ENCODE measurements at places on chromosomes 3 and 15.

- DNase-seq, result no peak
These were observed 19.0 kb downstream of the SPATA12 start for GRCh38 chr3:57079474-57079831.

DNA sequence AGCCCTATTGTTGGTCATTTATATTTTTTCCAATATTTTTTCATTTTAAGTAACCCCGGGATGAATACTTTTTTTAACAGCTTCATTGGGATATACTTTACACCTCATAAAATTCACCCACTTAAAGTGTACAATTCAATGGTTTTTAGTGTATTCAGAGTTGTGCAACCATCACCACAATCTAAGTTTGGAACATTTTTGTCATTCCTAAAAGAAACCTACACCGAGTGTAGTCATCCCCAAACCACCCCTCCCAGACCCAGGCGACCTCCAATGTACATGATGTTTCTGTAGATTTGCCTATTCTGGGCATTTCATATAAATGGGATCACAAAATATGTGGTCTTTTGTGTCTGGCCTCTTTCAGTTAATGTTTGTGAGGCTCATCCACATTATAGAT lies 118.3 kb upstream of the FRMD4B start:
- DNase-seq, result no peak

DNA sequence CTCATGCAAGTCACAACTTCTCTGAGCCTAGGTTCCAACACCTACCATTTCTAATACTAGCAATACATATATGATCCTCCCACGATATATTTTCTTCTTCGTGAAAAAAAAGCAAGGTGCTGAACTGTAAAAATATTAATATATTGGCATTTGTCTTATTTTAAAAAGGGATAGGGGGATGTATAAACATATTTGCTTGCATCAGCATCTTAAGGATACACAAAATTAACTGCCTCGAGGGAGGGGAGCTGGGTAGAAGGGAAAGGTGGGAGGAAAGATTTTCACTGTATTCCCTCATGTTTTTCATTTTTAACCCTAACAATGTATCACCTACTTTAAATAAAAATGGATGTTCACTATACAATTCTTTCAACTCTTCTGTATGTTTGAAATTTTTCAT lies 1.3 kb downstream of the HACD2 start:
- DNase-seq, result no peak

DNA sequence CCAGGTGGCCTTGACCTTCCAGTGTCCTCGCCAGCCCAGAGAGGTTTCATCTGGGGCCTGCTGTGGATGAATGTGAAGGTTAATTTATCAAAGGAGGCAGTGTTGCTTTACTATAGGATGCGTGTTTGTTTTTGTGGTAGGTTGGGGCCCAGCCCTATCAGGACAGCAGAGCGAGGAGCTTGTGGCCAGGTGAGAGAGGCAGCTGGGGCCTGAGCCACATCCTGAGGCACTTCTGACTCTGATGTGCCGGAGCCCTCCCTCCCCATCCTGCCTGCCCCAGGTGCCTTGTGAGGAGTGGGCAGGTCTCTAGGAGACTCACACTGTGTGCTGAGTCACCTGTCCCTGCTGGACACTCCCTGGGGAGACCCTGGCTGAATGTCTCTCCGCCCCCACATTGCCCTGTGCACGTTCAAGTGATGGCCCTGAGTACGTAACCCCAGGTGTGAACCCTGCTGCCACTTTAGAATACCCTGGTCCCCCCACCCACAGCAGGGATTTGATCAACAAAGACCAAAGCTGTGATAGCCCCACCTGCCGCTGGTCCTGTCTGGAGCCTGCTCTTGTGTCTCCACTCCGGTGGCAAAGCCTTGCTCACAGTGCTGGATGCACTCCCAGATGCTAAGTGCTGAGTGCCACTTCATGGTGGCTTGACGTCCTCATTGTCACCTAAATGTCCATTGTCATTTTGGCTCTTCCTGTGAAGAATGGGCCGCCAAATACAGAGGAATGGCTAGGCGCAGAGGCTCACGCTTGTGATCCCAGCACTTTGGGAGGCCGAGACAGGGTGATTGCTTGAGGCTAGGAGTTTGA lies 16.0 kb downstream of the FBLN2 start:
- no peak for DNase-seq

Measured in activated CD4-positive, alpha-beta T cell treated with anti-CD3 and anti-CD28 coated beads, Interleukin-2, amount 50 U/mL, for 16 hours (primary cell).